ENCODE measurements at places on chromosomes 16 and 17. TPM values are rescaled to one million over a fixed set of nuclear protein-coding genes. Genes with fewer than 3 reads are reported as not detected.

DPEP3 gene
- not detected for total RNA-seq

FNDC8 gene
- not detected for total RNA-seq

SLC5A10 gene
- total RNA-seq: 0.18 TPM

EVPLL gene
- not detected for total RNA-seq

CD300LF gene
- total RNA-seq: not detected

TPSAB1 gene
- total RNA-seq: not detected

CD68 gene
- total RNA-seq: 37.0 TPM

IL17C gene
- not detected for total RNA-seq

SLC52A1 gene
- total RNA-seq: 1.2 TPM

TNFRSF17 gene
- total RNA-seq: not detected

TPPP3 gene
- 13.3 TPM for total RNA-seq

HOXB2 gene
- total RNA-seq: 0.55 TPM

ASGR2 gene
- 0.07 TPM for total RNA-seq

SCNN1G gene
- 0.06 TPM for total RNA-seq

PHB1 gene
- 464 TPM for total RNA-seq

ASPA gene
- not detected for total RNA-seq

WNT9B gene
- total RNA-seq: not detected

TERB1 gene
- total RNA-seq: not detected

CCDC43 gene
- total RNA-seq: 31.6 TPM

CHST4 gene
- total RNA-seq: 0.08 TPM

ST6GALNAC2 gene
- 0.52 TPM for total RNA-seq

TTLL6 gene
- 0.60 TPM for total RNA-seq

CCL3 gene
- not detected for total RNA-seq

SLC16A13 gene
- total RNA-seq: 8.0 TPM

C17orf107 gene
- 0.17 TPM for total RNA-seq

AHSP gene
- not detected for total RNA-seq

OR4D1 gene
- total RNA-seq: 0.02 TPM

Data from A549 treated with DMSO at 1 μM for 4 hours (cell line).